ENCODE measurements at places on chromosomes 13 and 19.

DNA sequence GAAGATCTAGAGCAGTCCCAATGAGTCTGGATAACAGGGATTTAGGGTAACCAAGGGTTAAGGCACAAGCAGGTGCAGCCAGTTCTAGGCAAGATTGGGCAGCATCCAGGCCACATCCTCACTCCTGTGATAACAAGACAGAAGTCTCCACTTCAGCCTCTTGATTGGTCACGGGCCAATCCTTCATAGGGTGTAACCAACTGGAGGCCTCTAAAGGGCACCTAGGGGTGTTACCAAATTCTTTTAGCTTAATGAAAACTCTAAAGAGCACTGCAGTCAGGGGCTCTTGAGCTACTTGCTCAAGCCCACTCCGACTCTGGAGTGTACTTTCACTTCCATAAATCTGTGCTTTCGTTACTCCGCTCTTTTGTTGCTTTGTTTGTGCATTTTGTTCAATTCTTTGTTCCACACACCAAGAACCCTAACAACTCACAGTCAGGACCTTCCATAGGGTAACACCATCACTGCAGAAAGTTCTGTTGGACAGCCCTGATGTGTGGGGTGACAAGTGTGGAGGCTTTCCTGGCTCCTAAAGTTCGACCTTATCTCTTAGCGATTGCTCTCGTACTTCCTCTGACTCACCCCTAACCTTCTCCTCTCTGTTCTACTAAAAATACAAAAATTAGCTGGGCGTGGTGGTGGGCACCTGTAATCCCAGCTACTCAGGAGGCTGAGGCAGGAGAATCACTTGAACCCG lies 36.1 kb downstream of the ZSWIM9 start:
- no peak for DNase-seq

DNA sequence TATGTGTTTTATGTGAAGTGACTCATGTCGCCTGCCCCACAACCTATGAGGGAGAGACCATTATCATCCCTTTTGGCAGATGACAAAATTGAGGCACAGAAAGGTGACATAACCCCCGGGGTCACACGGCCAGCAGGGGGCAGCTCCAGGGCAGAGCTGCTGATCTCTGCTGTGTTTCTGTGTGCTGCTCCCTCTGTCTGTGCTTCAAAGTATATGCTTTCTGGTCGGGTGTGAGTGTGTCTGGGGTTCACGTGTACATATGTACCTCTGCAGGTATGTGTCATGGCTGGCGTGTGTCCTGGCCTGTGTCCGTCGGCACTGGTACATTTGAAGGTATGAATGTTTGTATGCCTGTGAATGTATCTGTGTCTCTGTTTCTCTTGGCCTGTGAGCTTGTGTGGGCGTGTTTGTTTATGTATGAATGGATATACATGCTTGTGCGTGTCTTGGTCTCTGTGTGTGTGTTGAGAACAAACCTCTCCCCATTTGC lies 7.1 kb downstream of the LIPE start:
- no peak for DNase-seq

- no peak for DNase-seq
These were observed 3.3 kb upstream of the KLK11 start for GRCh38 chr19:51029718-51030117.

GRCh38 chr19:628168-628567 lies 5.2 kb downstream of the POLRMT start:
- no peak for DNase-seq

DNA sequence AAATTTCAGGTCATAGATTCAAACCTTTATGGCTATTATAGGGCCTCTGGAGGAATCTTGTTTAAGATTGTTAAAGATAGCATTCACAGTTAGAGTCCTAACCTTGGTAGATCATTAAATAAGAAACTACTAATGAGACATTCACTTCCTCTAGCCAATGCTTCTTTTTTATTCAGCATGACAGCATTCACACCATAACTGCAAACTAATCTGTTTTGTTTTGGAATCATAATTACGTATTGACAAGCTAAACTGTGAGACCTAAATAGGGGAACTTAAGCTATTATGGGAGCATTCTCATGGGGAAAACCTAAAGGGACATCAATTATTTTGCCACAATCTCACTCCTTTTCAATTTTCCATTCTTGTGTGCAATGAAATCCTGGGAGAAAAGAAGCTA lies 653.8 kb downstream of the PCDH9 start:
- no peak for DNase-seq

- no peak for DNase-seq
These were observed 22.5 kb downstream of the ELAVL3 start for GRCh38 chr19:11458236-11458900.

- DNase-seq = no peak
These were observed 233.6 kb downstream of the SLITRK6 start for GRCh38 chr13:85565652-85566051.

- DNase-seq = no peak
These were observed 116.7 kb downstream of the FREM2 start for GRCh38 chr13:38803531-38803930.

DNA sequence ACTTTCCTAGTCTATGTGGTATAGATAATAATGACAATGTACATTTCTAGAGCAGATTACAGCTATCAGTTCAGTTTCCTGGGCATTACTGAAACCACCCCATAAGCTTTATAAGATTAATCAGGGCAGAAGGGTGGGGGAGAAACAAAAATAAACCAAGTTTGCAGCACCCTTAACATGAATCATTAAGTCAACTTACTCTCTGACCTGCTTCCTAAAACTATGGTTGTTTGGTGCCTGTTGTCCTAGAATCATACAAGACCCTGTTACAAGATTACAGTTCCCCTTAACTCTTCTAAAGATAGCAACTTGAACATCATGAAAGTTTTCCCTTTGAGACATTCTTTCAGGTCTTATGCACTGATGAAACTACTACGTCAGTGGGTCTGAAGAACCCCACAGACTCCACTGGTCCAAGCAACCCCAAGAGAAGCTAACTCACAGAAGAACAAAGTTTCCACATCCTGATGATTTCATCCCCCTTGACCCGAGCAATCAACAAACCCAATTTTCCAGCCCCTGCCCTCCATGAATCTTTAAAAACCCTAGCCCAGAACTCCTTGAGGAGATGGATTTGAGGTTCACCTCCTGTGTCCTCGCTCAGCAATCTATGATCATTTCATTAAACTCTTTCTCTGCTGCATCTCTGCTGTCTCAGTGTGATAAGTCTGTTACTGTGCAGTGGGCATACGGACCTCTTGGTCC lies 336.5 kb downstream of the FOXO1 start:
- no peak for DNase-seq

DNA sequence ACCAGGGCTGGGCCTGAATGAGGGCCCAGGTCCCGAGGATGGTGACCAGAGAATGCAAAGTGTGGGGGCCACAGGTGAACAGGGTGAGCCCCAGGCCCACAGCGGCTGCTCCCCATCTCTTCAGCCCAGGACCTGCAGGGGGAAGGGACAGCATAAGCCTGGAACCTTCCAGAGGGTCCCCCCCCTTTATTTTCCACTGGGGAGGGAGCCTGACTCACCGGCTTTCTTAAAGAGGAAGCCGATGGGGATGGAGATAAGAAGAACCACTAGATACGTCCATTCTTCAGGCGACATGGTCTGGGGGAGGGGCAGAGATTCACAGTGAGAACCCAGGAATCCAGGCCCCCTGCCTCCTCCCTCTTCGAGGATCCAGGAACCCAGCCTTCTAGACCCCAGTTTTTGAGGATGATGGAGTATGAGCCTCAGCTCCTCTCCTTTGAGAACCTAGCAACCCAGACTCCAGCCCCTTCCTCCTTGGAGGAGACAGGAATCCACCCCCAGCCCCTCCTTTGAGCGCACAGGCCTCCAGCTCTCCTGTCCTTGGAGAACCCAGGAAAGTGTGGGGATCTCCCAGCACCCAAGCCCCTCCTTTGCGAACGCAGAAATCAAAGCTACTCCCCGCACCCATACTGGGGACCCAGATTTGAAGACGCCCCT lies 1.0 kb downstream of the MBOAT7 start:
- peak; percentile 41 for DNase-seq

- no peak for DNase-seq
These were observed 68.2 kb downstream of the ITGBL1 start for GRCh38 chr13:101520672-101521071.

DNA sequence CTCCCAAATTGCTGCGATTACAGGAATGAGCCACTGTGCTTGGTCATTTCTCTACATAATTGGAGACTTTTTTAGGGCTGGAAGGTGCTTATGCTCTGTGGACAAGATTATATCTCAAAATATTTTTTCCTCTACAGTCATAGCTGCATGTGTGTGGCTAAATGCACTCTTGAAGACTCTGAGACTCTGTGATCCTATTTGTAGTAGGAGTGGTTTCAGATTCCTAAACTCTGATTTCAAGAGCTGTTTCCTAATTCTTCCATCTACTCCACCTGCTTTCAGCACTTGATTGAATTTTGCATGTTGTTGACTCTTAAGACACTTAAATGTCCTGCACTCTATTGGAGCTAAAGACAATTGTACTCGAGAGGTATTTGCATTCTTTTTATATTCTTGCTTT lies 78.0 kb downstream of the KLF5 start:
- DNase-seq = no peak

- peak; percentile 87 for DNase-seq
These were observed 5.3 kb downstream of the DHPS start for GRCh38 chr19:12676384-12676792.

All from femur (tissue), 1 donor.